SK-N-MC (cell line): ENCODE measurements at places on chromosomes 13 and 19.

DNA sequence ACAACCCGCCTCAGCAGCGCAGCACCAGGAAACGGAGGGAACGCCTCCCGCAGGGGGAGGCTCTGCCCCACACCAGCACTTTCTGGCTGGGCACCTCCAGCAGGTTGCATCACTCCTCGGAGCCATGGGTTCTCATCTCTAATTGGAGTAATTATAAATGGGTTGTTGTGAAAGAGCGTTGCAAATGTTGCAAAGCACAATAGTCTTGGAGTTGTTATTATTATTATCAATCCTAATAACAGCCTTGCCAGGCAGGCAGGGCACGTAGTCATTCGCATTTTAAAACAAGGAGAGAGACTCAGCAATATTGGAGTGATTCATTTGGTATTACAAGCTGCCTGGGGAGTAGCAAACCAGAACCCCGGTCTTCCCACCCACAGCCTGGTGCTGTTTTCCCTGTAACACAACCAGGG lies 108.6 kb upstream of the GJB6 start:
- peak; percentile 3 for DNase-seq

DNA sequence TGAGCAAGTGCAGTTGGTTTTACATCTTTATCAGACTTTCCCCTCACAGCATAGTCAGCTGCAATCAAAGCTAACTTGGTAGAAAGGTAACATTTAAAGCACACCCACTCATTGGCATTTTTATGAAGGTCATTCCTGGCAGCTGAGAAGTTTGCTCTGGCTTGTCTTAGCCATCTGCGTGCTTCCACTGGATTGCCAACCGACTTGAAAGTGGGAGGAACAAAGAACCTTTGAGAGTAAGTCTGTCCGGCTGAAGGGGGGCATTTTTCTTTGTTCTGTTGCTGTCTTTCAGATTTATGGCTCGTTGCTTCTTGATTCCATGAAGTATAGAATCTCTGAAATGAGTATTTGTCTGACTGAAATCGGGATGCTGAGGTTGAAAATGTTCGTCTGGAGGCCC lies 103.1 kb downstream of the SACS start:
- no peak for DNase-seq

- DNase-seq = no peak
Measured at GRCh38 chr19:55149078-55150003, at the start of gene TNNT1. TNNT1 (minus strand) TSS chr19:55149206; CDS start chr19:55147157, 2,049 bp downstream.

DNA sequence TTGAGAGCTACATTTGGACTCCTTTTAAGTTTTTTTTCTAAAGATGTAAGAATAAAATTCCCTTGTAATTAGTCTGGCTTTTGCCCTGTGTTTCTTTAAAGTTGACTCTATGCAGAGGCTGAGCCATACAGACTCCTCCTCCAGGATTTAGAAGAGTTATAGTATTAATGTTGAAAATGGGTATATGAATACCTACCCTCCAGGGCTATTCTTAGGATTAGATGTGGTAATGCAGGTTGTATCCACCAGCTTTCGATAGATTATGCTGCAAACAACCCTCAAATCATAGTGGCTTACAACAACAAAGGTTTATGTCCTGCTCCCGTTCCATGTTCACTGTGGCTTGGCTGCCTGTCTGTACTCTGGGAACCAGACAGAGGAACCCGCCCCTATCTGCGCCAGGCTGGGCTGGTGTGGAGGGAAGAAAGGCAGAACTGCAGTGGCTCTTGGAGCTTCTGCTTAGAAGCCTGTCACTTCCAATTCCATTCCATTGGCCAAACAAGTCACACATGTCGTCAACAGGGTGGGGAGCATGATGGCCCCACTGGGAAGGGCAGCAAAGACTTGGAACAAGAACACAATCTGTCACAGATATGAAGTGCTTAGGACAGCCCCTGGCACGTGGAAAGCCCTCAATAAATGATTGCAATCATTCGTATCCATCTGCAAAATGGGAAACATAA lies 290.8 kb downstream of the FOXO1 start:
- no peak for DNase-seq
